Posterior cingulate gyrus (tissue), 11 donors: ENCODE measurements at places on chromosomes 11 and 22.

GRCh38 chr22:39999144-39999757 is 4.5 kb downstream of the FAM83F start:
- DNase-seq, result no peak

DNA sequence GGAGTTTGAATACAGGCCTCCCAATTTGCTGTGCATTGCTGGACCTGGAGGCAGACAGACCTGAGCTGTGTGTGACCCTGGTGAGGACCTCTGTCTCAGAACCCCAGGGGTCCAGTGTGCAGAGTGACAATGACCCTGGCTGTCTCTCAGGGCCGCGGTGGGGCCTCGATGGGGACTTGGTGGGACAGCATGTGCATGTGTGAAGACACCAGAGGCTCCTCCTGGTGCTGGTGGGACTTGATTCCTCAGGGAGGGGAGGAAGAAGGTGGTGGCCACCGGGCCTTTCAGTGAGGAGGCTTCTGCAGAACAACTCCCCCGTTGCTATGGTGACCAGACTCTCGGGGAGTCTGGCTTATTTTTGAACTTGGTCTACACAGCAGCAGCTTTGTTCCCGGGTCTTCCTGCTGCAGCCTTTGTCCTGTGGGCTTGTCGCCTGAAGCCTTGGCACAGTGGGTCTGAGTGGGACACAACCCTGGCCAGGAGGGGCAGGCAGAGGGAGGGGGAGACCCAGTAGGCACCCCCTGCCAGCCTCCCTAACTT is 35.3 kb downstream of the MCM5 start:
- no peak for DNase-seq

DNA sequence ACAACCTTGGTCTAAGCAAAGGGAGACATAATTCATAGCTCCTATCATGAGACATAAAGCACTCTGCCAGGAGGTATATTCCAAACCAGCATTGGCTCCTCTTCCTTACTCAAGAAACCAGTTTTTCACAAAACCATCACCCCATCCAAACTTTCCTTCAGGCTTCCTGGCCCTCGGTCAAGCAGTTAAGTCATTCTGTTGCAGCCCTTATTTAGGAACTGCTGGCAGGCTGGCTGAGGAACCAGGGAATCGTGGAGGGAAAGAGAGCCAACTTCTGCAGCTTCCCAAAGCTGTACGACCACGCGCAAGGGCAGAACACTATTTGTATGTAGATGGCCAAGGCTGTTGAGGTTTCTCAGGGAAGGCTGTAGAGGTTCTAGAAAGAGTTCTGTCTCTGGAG is 680 bp downstream of the IFT46 start:
- DNase-seq, result no peak

- DNase-seq, result no peak
Measured at GRCh38 chr11:99584830-99585229, 564.1 kb downstream of the CNTN5 start.

DNA sequence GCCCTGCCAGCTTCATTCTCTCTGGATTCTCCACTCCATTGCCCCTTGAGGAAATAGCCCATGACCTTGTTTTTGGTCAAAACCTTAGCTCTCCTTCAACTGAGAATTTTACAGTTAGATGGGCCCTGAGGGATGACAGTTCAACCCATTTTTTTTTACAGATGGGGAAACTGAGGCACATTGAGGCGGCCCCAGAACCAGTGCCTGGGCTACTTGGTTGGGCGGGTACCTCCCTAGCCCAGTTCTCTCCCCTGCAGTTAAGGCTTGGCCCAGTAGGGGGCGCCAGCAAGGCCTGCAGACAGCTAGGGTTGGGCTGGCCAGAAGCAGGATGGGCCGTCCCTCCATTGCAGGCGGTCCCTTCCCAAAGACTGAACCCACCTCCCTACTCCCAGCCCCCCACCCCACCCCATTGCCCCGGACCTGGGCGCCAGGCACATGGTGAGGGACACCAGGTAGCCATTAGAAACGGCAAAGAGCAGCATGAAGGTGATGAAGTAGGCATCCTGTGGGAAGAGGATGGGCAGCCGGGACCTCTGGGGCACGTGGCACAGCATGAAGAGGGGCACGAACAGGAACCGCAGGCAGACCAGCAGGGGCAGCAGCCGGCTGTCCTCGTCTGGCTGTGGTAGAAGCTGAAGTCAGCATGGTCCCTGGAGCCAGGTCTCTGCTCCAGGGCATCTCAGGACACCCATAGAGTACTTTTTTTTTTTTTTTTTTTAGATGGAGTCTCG is 7.6 kb downstream of the SLC29A2 start:
- no peak for DNase-seq
